ENCODE measurements at places on chromosomes 2 and 18. TPM values are rescaled to one million over a fixed set of nuclear protein-coding genes. Genes with fewer than 3 reads are reported as not detected.

The APLF gene
- 0.66 TPM for total RNA-seq

The C2orf80 gene
- not detected for total RNA-seq

The PAX3 gene
- not detected for total RNA-seq

The ALKAL2 gene
- not detected for total RNA-seq

The CCDC141 gene
- total RNA-seq, result not detected

The CCDC74B gene
- total RNA-seq, result 4.2 TPM

The CNPPD1 gene
- total RNA-seq, result 46.4 TPM

The NCK2 gene
- 24.8 TPM for total RNA-seq

Measured in A549 treated with Hydrocortisone at 1 μM for 4 hours (cell line).